Hematopoietic multipotent progenitor cell treated with erythropoietin and hydrocortisone succinate and interleukin-3 and kit ligand, for 6 days (in vitro differentiated cells): ENCODE measurements at places on chromosomes 7 and 10.
A peak's percentile ranks its signal among the peaks of the same experiment; 100 is the strongest.

GRCh38 chr10:686155-686931 lies 3.1 kb downstream of the DIP2C start:
- no peak for DNase-seq

- no peak for DNase-seq
Measured at GRCh38 chr10:86725980-86726676, 30.3 kb upstream of the BMPR1A start.

- DNase-seq = no peak
Measured at GRCh38 chr10:119153041-119153440, 12.5 kb downstream of the SFXN4 start.

- DNase-seq = no peak
Measured at GRCh38 chr10:125515571-125515970, 167.4 kb downstream of the TEX36 start.

DNA sequence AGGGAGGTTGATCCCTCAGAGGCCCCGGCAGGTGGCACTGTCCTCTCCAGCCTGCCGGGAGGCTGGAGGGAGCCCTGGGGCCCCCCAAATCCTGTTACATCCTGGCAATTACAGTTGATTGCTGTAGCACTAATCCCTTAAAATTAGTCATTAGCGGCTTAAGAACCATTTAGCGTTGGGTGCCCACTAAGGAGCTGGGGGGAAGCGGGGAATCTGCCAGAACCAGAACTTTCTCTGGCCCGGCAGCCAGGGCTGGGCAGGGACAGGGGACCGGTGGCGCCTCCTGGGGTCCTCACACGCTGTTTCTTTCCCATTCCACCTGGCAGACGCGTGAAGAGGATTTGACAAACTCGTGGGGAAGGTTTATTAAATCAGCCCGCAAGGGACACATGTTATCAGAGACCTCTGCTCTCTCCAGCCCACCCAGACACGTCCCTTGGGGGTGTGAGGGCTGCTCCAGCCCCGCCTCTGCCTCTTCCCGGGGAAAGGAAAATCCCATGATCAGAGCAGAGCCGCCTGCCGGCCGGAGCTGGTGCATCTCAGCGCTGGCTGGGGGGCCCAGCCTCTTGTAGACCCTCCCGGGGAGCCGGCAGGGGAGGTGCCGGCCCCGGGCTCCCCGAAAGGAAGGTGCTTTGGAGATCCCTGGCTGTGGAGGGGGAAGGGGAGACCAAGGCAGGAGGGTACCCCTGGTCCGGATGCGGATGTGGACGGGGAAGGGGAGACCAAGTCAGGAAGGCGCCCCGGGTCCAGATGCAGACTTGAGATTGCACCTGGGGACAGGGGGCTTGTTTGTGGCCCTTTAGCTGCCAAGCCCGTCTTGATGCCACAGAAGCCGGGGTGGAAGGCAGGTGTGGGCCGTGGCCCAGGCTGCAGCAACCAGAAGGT lies 142.7 kb downstream of the ELFN1 start:
- no peak for DNase-seq

GRCh38 chr7:106965108-106965507 lies 79.4 kb upstream of the PRKAR2B start:
- DNase-seq = no peak

- DNase-seq = no peak
Measured at GRCh38 chr7:5671046-5671445, 110.4 kb downstream of the RNF216 start.

DNA sequence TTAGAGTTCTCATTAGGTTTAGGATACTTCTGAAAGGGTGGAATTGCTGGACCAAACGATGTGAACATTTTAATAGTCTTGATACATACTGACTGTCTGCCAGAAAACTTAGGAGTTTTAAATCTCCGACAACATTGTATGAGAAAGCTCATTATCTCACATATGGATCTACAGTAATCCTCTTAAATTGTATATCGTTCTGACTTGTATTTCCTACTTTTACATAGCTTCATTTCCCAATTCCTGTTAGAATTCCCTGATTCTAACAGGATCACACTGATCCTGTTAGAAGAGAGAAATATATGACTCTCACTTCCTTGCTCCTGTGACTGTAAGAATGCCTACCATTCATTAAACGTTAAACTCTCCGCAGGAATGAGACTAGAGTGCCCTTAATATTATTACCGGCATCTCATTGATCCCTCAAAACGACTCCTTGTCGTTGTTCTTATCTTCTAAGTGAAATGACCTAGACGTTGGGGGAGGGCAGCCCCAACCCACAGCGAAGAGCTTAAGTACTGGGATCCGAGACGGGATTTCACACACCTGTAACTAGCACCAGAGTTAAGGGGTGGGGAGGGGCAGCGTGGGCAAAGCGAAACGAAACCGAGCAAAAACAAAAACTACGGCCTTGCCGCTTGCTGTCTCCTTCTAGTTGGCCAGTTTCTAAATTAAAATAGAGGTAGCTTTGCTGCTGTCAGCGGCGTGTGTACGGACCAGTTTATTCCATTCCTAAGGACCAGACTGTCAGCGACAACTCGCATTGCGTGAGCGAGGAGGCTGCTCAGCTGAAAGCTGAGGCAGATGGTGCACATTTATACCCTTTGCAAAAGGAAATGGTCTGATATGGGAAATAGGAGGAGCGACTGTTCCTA lies 678 bp upstream of the TMEM106B start:
- DNase-seq = peak; percentile 5

GRCh38 chr7:124351950-124352349 lies 319.1 kb upstream of the TMEM229A start:
- no peak for DNase-seq

DNA sequence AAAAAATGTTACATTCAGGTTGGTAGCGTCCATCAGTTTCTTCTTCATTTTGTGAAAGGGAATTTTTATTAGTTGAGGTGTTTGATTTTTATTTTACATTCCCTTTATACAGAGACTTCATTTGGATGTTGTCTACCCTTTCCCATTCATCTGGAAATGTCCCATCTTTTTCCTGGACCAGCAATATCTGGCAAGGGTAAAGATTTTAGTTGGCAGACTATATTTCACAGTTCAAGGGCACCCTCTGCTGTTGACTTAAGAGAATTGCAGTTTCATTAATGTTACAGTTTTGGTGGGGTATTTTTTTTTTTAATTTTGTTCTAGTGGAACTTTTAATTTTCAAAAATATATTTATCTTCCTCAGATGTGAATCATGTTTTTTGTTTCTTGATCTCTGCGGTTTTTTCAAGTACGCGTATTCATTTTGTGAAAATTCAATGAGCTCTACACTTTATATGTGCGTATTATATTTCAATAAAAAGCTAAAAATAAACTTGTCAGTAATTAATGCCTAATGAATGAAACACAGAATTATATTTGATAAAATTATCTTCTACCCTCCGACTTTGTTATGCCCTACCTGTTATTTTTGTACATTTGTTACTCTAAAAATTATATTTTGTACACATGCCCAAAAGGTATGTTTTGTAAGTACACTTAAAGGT lies 97.9 kb upstream of the KLF14 start:
- peak; percentile 70 for DNase-seq

- DNase-seq = peak; percentile 28
Measured at GRCh38 chr7:149772956-149773434, 393 bp downstream of the ZNF467 start.
